ENCODE measurements at places on chromosomes 1 and 21.

DNA sequence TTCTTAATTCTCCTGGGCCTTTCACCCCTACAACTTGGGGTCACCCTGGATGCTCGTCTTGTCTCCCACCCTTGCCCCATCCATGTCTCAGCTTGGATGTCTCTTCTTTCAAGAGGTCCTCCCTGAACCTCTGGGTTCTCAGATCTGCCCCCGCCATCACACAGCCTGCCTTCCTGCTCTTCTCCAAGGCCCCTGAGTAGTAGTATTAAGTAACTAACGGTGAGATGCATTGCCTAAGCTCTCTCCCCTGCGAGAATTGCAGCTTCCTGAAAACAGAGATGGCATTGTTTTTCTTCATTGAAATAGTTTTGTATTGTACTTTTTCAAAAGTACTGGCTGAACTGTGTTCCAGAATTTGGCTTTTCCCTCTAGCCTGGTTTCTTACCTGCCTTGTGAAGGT is 16.0 kb downstream of the MIIP start:
- DNase-seq, result no peak

GRCh38 chr1:19639999-19640362 is 4.1 kb upstream of the NBL1 start:
- DNase-seq, result no peak

- no peak for DNase-seq
Measured at GRCh38 chr21:36847189-36847588, 119.3 kb downstream of the HLCS start.

DNA sequence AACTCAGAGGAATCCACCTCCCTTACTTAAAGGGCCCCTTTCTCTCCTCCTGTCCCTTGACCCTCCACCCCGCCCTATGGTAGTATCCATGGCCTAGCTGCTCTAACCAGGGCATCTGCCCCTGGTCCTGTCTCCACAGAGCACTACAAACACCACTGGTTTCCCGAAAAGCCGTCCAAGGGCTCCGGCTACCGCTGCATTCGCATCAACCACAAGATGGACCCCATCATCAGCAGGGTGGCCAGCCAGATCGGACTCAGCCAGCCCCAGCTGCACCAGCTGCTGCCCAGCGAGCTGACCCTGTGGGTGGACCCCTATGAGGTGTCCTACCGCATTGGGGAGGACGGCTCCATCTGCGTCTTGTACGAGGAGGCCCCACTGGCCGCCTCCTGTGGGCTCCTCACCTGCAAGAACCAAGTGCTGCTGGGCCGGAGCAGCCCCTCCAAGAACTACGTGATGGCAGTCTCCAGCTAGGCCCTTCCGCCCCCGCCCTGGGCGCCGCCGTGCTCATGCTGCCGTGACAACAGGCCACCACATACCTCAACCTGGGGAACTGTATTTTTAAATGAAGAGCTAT is 1.7 kb downstream of the BTG2 start:
- DNase-seq, result no peak

DNA sequence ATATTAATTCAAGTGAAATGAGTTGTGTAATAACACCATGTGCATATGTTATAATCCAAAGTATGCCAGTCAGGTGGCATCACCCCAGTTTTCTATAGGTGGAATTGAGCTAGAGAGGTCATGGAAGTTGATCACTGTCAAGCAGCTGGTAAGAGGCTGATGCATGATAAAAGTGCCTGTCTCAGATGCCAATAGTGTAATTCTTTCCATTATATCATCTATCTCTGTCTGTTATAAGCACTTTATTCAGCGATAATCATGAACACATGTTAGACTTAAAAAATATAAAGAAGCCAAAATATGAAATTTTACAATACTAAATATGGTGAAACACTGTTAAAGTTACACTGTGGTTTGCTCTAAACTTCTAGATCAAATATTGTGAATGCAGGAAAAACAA is 156.6 kb downstream of the DNM3 start:
- no peak for DNase-seq

GRCh38 chr1:178294654-178295053 is 200.8 kb downstream of the RASAL2 start:
- no peak for DNase-seq

- no peak for DNase-seq
Measured at GRCh38 chr1:119946724-119947123, 50.4 kb upstream of the ADAM30 start.

GRCh38 chr1:235739631-235740030 is 90.0 kb upstream of the GNG4 start:
- no peak for DNase-seq

DNA sequence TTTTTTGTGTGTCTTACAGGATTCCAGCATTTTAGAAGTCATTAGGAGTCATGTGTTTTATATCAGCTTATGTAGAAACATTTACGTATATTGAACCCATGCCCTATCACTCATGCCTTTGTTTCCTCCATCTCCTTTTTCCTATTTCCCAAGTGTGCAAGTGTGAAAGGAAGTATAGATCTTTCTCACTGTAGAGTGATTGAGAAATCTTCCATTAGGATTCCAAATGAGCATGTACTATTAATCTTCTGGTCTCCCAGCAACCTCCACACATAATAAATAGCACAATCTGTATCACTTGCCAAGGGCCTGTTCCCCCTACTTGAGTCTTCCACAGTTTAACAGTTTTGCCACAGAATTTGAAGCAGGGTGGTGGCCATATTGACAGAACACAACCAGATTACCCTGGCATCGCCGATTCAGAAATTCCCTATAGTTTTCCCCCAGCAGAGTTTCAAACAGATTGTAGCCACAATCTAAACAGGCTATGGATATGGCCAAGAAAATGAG is 1052.8 kb downstream of the TTLL7 start:
- no peak for DNase-seq

GRCh38 chr1:240414237-240414636 is 197.7 kb downstream of the GREM2 start:
- DNase-seq, result no peak

- DNase-seq, result no peak
Measured at GRCh38 chr1:89812992-89813391, 7.8 kb upstream of the LRRC8D start.

DNA sequence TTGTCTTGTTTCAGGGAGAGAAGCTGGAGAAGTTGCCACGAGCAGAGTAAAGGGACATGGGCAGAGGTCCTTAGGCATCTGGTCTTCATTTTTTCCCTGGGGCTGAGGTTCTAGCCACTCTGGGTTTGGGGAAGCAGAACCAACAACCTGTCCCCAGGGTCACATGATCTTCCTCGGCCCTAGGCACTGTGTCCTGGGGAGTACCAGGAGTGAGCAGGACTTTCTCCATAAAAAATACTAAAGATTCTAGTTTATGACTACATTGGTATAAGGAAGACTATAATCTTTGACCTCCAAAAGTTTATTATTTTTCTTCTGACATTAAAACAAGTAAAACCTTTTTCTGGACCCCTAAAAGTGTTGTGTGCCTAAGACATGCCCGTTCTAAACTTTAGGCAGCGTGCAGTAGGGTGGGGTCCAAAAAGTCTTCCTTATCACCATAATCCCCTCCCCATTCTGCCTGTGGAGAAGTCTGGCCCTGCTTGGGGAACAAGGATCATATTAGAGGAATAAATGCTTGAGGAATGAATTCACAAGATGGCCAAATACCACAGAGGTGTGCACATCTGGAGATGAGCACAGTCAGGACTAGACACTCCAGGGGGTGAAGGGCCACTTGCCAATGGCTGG is 19.3 kb upstream of the IGSF3 start:
- no peak for DNase-seq

DNA sequence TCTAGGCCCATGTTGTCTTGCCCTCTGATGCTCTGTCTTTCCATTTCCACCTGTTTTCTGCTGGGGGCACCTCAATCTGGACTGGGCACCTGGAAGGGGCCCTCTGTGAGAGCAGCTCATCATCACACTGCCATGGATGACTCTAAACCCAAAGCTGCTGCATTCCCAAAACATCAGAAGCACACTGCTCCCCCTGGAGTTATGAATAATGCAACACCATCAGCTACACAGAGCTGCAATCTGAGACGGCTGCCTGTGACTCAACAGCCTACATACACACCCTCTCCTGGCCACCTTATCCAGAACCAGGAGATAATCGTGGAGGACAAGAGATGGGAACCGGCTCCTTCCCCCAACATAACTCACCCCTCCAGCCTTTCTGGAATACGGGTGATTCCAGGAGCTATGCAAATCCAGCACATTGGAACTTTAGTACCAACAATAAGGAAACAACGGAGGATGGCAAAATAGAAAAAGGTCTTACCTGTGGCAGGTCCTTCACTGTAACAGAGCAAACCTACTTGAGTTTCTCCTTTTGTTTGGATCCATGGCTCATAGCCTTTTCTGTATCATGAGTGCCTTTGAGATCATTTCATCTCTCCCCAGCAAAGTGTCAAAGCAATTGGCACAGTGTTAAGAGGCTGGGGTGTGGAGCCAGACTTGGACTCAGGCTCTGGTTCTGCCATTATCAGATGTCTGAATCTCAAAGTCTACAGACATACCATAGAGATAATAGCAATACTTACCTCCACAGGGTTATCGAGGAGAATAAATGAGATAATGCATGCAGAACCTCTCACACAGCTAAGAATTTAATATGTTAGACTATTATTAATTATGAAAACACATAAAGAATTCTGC is 29.3 kb downstream of the AK2 start:
- DNase-seq, result no peak

GRCh38 chr21:32256873-32257620 is 21.8 kb downstream of the MIS18A start:
- peak; percentile 7 for DNase-seq

DNA sequence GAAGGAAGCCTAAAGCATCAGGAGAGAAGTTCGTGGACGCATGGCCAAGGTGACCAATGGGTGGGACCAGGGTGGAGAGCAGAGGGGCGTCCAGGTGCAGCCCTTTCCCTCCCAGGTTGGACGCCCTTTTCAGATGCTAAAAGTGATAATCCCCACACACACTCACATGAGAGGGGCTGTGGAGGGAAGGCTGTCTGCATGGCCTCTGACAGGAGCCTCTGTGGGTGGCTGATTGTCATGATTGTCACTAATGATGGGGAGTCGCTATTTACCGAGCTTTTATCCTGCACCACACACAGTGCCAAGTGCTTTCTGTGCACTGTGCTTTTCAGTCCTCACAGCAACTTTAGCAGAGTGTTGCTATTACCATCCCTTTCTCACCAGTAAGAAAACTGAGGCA is 27.1 kb upstream of the C1QA start:
- peak; percentile 33 for DNase-seq

- DNase-seq, result no peak
Measured at GRCh38 chr1:54934869-54935268, 45.6 kb upstream of the TMEM61 start.

- DNase-seq, result no peak
Measured at GRCh38 chr1:40919475-40920011, 57.4 kb upstream of the CITED4 start.

DNA sequence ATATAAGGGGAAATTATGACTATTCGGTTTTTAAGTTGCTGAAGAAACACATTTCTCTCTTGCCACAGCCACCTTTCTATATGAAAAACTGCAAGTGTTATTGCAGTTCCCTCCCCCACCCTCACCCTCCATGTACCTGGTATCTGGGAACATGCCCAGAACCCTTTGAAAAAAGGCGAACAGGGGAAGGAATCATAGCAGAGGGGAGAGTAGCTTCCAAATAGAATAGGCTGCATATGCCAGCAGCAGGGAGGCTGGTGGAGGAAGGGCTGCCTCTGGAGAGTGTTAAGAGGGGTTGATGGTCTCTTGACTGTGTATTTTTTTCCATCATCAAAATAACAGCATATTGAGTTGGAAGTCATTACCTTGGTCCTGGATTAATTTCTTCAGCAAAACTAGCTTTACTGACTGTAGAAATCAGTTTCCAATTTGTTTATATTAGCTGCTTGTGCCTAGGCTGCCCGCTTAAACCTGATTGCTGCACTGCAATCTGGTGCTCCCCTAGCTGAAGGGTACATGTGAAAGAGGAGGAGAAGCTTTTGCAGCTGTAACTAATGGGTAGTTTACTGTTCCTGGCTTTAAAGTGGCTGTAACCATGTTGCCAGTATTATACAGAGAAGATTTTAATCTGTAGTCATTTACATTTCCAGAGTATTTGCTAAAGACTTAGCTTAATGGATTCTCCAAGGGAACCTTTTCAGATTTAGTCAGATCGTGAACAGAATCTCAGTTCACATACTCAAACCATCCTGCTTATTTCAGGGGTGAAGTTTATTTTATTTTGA is 22.7 kb downstream of the AHCYL1 start:
- no peak for DNase-seq

- no peak for DNase-seq
Measured at GRCh38 chr21:42784276-42784675, 95.1 kb downstream of the WDR4 start.

- DNase-seq, result no peak
Measured at GRCh38 chr1:7621334-7622219, 149.5 kb upstream of the VAMP3 start.

DNA sequence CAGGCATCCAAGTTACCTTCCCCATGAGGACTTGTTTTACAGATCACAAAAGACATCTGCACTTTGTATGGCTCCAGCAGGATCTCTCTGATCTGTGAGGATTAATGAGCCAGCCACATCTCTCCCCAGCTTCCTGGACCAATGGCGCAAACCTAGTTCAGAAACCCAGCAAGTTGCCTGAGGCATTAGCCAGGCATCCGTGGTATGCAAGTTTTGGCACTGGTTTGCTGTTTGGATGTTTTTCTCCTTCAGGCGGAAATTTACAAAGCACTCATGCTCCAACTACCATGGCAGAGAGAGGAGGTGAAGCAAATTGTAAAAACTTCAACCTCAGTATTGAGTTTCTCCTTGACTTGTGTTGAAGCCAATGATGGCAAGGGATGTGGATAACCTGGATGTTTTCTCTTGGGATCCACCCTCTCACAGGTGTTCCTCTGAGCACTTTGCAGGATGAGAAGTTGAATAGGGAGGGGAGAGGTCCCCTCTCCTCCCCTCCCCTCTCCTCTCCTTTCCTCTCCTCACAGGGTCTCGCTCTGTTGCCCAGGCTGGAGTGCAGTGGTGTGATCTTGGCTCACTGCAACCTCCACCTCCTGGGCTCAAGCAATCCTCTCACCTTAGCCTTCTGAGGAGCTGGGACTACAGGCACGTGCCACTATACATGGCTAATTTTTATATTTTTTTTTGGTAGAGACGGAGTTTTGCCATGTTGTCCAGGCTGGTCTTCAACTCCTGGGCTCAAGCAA is 25.6 kb upstream of the ENO1 start:
- DNase-seq, result no peak

DNA sequence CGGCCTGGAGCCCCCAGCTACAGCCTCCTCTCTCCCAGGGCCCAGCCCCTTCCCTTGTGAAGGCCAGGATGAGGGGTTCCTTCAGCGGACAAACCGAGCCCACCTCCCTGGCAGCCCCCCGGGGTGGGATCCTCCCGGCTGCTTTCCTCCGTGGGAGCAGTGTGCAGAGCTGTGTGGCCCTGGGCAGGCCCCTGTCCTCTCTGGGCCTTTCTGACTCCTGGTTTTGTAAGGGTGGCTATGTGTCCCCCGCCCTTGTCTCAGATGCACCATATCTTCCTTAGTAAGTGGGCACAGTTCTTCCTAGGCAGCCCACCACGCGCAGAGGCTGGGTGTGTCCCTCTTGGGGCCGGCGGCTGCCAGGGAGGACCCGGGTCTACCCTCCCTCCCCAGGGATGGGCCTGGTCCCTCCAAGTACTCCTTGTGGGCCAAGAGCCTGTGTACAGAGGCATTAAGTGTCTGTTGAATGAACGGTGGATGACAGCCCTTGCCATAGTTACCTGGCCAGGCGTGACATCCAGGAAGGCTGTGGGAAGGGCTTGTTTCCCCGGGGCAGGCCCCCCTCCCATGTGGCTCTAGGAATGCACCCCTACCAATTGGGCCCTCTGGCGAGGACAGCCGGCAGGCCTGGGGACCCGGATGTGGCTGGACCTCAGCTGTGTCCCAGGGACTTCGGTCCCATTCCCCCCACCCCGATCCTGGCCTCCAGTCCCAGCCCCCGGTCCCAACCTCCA is 3.8 kb downstream of the SMIM1 start:
- no peak for DNase-seq
